ENCODE measurements at places on chromosomes 7 and 10.

GRCh38 chr7:155460926-155461613 lies 3.1 kb downstream of the EN2 start:
- no peak for DNase-seq

DNA sequence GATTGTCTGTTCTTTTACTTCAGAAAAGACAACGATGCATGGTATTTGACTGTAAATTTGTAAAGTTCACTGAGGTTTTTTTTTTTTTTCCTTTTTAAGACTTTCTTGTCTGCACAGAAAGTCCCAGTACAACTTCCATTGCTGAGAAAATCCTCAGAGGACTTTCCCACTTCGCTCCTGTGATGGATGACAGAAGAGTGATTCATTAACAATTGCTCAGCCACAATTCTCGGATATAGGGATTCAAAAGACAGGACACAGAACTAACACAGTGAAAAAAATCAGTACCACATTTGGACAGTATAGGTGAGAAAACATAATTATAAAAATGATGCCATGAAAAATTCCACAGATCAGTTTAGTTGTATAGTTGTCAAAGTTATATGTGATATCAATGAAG lies 48.0 kb downstream of the SEC23IP start:
- DNase-seq, result no peak

GRCh38 chr7:9324513-9324912 lies 891.1 kb downstream of the NXPH1 start:
- no peak for DNase-seq

- DNase-seq, result no peak
Measured at GRCh38 chr7:46191296-46191695, 270.2 kb upstream of the IGFBP3 start.

- no peak for DNase-seq
Measured at GRCh38 chr7:18610331-18610948, 114.9 kb downstream of the HDAC9 start.

DNA sequence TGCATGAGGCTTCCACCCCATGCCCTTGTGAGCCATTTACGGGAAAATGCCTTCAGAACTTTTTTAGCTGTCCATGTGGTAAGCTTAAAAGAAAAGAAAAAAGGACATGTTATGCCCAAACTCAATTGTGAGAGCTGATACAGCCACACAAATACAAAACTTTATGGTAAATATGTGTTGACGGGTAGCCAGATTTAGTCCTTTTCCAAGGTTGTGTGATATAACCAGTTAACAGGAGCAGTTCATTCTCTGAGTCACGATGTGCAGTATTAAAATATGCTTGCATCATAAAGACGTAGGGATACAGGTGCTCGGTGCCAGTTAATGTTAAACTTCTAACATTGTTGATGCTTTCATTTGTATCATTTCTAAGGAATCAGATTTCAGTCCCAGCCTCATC lies 350.4 kb downstream of the DNAJB6 start:
- DNase-seq, result no peak

- DNase-seq, result no peak
Measured at GRCh38 chr10:132743925-132744490, 41.9 kb downstream of the NKX6-2 start.

GRCh38 chr7:75866489-75867389 lies 12.1 kb upstream of the RHBDD2 start:
- peak; percentile 79 for DNase-seq

GRCh38 chr10:101972761-101973160 lies 83.2 kb downstream of the ARMH3 start:
- DNase-seq, result no peak

GRCh38 chr7:113131367-113131766 lies 13.0 kb upstream of the SMIM30 start:
- no peak for DNase-seq

DNA sequence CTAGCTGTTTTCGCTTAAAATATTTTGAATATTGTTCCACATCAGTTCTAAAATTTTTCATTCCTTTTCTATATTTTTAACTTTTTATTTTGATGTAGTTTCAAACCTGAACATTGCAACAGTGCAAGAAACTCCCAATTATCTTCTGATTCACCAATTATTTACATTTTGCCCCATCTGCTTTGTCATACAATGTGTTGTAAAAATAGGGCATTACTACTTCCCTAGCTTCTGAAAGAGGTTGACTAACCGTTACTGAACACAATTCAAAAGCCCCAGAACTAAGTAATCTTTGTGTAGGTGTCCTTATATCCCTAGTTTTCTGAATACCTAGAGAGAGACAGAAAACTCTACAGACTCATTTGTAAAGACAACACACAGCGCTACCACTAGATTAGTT lies 86.7 kb downstream of the AVL9 start:
- DNase-seq, result no peak

- DNase-seq, result no peak
Measured at GRCh38 chr7:114663502-114663901, 248.9 kb downstream of the FOXP2 start.

DNA sequence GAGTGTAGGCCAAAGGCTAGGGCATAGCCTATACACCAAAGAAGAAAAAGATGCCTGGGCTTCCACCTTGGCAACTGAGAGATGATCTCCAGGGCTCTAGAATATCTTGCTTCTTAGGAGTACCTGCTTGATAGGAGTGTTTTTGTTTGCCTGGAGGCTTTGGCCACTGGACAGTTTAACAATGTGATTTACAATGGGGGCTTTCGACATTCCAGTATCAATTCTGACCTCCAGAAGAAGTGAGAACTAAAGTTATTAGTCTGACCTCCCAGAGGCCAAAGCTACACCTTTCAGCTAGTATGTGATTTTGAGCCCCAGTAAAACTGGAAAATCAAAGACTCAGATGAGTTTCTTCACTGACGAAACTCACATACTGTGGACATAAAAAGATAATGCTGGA lies 96.1 kb downstream of the JMJD1C start:
- DNase-seq, result no peak

- DNase-seq, result no peak
Measured at GRCh38 chr7:124552217-124552616, 213.4 kb downstream of the GPR37 start.

DNA sequence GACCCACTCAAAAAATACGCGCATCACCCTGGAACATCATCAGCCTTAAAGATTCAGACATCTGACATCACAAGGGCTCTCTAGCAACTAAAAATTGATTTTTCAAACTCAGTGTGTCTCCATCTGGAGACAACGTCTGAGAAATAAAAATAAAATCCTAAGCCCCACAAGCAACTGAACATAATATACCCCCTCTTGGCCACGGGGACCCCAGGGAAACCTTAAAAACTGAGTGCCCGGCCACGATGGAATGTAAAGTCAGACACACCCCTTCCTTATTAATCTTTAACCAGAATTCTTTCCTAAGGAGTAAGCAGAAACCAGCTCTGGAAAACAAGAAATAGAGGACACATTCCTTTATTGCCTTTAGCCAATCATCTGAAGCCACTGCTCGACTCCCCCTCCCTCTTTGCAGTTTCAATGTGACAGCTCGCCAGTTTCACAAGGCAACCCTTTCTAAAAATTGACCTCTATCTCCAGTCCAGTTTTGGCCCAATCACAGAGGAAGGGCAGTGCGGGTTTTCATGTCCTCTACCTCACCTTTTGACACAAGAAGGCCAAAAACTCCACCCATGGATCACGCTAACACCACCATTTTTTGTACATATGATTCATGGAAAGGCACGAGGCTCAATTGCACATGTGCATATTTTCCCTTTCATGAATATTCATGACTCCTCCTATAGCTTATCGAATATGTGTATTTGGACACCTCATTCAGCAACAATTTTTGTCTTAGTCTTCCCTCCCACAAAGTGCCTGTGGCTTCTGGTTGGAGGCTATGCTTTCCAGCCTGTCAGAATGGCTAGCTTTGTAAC lies 24.2 kb downstream of the IFIT3 start:
- DNase-seq, result peak; percentile 81

GRCh38 chr7:43037531-43037930 lies 74.9 kb upstream of the HECW1 start:
- DNase-seq, result no peak

DNA sequence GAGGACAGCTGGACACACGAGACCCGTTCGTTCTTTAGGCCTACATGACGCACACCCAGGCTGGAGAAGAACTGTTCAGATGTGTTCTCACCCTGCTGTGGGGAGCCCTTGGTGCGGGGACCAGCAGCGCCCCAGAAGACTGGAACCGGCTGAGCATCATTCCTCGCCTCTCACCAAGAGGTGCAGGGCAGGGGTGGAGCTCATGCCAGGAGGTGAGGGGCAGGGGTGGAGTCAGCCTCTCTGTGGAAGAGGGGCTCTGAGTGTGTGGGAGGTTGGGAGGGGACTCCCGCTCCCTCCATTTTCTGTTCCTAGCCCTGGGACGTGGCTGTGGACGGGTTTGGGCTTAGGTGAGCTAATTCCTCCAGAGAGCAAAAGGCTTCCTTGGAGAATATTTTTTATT lies 66.0 kb upstream of the SHH start:
- no peak for DNase-seq

GRCh38 chr10:131492211-131492857 lies 180.8 kb upstream of the TCERG1L start:
- DNase-seq, result no peak

DNA sequence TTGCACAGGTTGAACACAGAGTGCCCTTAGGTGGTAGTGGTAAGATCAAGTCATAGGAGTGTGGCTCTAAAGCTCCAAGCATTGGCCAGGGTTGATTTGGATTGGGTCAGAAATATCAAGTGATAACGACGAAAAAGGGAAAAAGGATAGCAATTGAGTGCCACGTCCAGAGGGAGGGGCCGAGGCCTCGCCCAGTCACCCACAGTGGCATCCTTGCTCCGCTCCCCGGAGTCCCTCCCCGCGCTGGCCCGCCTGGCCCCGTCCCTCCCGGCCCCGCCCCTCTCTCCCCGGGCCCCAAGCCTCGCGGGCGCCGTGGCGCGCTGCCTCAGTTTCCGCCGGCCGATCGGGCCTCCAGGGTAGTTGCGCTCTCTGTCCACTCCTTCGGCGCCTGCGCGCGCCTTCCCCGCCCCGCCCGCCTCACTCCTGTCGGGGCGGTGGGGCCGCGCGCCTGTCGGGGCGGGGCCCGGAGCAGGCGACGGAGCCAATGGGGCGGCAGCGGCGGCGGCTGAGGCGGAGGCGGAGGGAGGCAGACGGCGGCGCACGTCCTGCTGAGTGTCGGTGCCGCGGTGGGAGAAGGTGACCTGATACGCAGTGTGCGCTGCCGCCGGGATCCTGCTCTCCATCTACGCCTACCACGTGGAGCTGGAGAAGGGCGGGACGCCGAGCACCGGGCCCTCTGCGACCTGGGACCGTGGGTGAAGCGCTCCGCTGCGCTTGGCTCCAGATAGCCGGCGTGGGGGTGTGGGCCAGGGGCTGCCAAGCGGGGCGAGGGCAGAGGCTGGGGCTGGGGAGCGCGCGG lies 209.1 kb upstream of the ZNF722 start:
- no peak for DNase-seq

GRCh38 chr10:92419740-92420545 lies 129.0 kb downstream of the MARCHF5 start:
- DNase-seq, result peak; percentile 61

DNA sequence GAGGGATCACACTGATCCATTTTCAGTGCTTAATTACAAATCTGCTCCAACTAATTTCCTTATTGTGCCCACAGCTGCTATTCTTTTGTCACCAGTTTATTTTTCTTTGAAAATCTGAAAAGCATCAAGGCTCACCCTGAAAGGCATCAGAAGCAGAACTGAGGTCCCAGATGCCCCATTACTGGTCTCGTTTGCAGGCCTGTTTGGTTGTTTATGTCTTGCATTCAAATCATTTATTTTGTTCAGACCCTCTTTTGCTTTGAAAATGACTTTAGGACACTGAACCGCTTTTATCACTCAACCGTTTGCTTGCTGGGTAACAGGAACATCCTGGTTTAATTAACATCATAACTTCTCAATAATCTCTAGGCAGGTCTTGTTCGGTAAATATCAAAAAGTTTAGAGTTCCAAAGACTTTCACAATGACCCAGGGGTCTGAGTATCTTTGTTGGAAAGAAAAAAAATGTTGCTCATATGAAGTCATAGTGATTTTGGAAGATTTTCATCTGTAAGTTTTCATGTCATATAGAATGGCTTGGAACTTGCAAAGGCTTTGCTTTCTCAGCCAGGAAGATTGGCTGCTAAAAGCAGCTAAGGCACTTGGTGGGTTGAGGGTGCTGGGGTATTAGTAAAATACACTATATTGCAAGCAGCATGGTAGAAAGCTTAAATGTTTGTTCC lies 398.3 kb upstream of the NPVF start:
- DNase-seq, result no peak

DNA sequence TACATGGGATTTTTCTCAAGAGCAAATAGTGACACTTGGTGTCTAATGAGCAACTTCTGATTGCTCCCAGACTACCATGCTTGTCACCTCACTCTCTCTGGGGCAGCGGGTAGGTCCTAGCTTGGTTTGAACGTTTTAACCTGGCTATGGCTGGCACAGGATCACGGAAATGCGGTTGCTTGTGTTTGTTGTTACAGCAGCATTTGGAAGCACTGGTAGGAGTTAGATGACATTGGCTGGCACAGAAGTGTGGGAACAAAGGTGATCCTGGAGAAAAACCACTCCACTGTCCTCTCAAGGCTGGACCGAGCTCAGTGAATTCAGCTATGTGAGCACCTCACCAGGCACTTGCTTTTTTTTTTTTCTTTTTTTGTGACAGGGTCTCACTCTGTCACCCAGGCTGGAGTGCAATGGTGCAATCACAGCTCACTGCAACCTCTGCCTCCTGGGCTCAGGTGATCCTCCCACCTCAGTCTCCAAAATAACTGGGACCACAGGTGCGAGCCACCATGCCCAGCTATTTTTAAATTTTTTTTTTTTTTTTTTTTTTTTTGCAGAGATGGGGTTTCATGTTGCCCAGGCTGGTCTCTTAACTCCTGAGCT lies 3.5 kb upstream of the PFKFB3 start:
- DNase-seq, result no peak

DNA sequence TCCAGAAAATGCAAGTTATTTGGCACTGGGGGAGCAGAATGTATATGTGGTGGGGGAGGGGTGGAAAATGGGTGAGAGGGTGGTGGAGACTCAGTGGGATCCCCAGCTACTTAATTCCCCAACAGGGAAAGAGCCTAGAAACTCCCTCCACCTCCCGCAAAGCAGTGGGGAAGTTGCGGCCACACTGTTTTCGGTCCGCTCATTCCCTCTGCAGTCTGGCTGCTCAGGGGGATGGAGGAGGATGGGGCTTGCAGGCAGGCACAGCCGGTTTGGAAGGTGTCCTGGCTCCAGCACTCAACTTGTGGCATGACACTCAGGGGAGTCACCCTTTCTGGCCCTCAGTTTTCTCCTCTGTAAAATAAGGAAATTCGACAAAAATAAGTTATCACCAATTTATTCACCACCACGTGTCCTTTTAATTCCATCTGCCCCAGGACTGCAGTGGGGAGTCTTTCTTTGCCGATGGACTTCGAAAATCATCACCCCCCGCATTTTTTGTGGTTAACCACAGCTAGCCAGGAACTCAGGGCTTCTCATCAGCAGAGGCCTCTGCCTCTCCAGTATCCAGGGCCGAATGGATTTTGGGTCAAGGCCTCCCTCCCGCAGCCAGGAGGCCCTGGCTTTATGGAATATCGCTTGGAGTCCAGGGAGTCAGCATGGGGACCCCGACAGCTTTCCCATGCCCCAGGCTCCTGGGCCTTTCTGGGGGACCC lies 1.6 kb upstream of the HTRA1 start:
- DNase-seq, result peak; percentile 39

DNA sequence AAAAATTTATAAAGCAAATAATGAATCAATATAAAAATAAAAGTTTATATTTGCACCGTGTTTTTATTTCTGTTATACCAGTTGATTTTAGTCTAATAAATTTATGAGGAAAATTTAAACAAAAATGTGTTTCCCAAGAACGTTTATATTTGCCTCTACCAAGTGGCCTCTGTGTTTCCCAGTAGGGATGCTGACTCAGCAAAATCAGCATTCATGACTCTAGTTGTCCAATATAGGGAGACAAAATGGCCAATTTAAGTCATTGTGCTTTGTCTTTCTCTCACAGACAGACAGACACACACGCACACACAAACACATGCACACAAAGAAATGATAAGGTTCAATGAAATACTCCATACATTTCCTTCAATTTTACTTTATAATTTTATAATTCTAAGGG lies 942.5 kb upstream of the ZWINT start:
- no peak for DNase-seq

Data from GM03348 (cell line).